D721Med (cell line): ENCODE measurements at places on chromosomes 6 and 20.

DNA sequence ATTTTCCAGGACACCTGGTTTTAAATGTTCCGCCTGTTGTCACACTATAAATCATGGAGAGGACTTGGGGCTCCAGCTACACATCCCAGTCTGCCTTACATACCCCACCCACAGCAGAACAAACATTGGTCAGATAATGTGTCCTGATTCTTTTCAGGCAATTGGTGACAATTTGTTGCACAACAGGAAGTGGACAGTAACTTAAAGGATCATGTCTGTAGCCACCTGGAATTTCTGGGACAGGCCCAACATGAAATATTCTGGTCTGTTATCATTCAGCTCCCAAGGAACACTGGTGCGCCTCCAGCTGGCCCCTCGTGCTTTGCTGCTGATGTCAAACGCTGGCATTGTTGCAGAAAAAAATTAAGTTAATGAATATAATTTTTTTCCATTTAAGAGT is 117.2 kb downstream of the SOBP start:
- no peak for DNase-seq

GRCh38 chr6:151285122-151285521 is 45.4 kb downstream of the AKAP12 start:
- no peak for DNase-seq

DNA sequence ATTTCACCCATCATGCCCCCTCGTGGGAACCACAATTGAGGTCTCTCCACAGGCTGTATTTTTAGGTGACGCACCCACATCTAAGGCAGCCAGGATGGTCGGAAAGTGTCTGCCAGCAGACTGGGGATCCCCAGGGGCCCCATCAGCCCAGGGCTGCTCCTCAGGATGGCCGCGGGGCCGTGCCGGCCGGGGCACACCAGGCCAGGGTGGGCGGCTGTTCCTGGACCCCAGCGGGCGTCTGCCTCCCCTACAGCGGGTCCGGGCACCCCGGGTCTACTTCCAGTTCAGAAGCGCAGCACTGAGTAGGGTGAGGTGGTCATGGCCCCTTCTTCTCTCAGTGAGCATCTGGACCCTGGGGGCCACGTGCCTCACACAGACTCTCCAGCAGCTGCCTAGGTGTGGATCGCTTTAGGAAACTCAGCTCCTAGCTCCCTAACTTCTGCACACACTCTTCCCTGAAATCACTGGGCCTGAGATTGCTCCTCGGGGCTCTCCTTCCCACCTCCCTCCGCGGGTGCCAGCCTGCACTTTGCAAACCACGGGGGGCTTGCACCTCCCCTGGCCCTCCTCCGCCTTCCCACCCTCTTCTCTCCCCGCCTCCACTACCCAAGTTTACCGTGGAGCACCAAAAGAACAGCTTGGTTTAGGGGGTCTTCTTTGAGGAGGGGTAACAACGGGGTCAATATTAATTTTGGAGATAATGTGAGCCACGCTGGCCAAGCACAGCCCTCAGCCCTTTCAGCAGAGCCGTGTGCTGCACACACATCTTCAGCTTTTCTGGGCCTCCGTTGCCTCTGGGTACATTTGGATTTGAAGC is 14.2 kb upstream of the FOXC1 start:
- no peak for DNase-seq

- no peak for DNase-seq
Observed at GRCh38 chr6:132322398-132322797, 78.9 kb downstream of the MOXD1 start.

DNA sequence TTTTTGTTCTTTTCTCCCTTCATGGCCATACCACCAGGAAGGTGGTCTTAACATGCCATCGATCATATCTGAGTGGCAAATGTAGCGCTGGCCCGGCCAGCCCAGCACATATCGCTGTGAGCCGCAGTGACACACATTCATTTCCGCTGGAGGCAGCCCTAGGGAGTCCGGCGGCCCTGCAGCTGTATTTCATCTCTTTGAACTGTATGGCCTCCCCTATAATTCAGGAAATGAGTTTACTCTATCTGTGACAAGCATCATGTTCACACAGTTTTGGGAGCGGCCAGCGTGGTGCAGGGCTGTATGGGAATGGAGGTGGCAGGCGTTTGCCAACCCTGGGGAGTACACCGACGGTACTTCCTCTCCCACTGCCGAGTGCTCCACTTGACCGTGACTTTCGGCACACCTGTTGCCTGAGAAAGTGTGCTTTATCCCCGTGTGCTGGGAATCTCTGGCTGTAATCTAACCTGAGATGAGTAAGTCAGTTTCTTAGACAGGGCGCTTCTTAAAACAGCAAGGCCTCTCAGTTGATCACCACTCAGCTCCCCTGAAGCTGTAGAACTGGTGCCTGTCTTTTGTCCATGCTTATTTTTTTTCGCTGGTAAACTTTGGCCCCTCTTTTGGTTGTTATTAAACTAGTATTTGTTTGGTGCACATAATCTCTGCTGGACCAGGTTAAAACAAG is 257.1 kb upstream of the TAB2 start:
- no peak for DNase-seq

- no peak for DNase-seq
Observed at GRCh38 chr20:11267762-11268335, 594.0 kb upstream of the JAG1 start.

DNA sequence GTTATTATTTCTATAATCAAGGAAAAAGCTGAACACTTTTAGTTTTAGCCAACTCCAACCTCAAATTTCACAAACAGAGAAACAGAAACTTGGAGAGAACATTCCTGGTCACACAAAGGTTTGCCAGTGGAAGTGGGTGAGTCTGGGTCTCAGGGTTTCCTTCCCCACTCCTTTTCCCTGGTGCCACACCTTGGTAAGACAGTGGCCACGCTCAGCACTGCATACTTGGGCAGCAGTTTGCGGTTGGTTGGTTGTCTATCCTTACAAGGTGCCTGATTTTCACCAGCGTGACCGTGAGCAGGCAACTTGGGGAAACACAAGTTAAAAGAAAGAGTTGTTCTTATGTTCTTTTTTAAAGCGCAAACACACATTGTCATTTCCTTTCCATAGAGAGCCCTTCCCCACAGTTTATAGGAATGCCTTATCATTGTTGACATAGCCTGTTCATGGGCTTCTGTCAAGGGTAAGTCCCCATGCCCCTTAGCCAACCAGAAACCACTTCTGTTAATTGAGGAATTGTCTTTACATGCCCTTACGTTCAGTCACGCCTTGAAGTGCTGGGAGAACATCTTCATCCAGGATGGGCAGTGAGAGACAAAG is 82.2 kb downstream of the RIN2 start:
- no peak for DNase-seq

DNA sequence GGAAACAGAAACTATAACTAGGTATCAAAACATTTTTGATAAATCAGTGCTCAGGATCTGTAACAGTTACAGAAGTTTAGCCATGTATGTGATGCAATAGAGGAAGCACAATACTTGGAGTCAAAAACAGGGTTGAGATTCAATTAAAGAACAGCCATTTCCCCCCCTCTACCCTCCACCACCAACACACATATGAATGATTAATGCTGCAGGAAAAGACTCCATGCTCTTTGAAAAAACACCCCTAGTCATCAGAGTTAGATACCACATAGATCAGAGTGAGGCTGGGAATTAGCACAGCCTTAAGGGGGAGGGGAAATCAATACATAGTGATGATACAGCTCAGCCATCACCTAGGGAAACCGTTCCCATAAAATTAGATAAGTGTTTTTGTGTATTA is 108.9 kb upstream of the EMILIN3 start:
- no peak for DNase-seq

DNA sequence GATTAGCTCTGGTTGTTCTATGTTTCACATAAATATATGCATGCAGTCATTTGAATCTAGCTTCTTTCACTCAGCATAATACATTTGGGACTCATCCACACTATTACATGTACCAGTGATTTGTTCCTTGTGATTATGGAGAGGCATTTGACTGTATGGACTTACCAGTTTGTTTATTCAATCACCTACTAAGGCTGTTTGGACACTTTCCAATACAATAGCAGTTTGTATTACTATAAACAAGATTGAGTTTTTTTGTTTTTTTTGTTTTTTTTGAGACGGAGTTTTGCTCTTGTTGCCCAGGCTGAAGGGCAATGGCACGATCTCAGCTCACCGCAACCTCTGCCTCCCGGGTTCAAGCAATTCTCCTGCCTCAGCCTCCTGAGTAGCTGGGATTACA is 109.8 kb upstream of the DST start:
- DNase-seq, result no peak

- DNase-seq, result no peak
Observed at GRCh38 chr20:13238001-13238653, 17.1 kb downstream of the ISM1 start.
